ENCODE measurements at places on chromosomes 1 and 21.

- DNase-seq = no peak
- no peaks in the 10 kb centered on the region for H3K36me3 ChIP-seq
- peaks cover 71% of the 10 kb centered on the region for H3K27me3 ChIP-seq
Observed at GRCh38 chr1:208161656-208162375, 82.4 kb downstream of the PLXNA2 start.

DNA sequence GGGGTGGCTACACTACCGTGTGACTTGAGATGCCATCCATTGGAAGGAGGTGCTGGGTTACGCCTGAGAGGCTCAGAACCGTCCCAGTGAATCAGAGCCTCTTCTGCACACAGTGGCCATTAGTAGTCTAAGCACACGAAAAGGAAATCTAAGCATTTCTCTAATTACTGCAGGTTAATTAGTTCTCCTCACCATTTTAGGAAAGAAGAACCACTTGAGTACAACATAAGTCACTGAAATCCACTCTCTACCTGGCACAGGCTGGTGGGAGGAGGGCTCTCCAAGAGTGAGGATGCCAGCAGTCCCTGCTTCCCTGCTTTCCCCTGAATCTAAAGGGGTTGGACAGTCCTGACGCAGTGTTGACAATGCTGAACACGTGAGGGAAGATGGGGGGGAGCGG lies 606.3 kb downstream of the NPHP4 start:
- H3K36me3 ChIP-seq = no peaks in the 10 kb centered on the region
- no peak overlapping the region for H3K4me3 ChIP-seq
- H3K27ac ChIP-seq = no peak overlapping the region
- H3K4me1 ChIP-seq = peaks cover 3% of the 10 kb centered on the region
- H3K27me3 ChIP-seq = peaks cover 3% of the 10 kb centered on the region
- no peak for DNase-seq

DNA sequence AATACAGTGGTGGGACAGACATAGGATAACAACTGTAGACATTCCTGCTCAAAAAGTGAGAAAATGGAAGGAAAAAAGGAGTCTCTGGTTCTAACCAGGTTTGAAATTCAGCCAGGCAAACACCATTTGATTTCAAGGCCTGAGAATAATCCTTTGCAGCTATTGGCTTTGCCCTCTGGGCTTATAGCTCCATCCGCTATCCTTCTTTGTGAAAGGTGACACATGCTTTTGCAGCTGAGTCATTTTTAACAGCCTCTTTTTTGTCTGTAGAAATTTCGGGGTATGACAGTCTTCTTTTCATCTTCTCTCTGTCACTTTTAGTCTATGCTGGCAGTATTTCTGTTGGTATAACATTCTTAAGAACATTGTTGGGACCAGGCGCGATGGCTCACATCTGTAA lies 16.2 kb downstream of the SDHC start:
- DNase-seq = no peak
- no peaks in the 10 kb centered on the region for H3K4me1 ChIP-seq
- no peak overlapping the region for H3K27ac ChIP-seq

- no peaks in the 10 kb centered on the region for H3K36me3 ChIP-seq
- no peak for DNase-seq
- no peak overlapping the region for H3K27ac ChIP-seq
Observed at GRCh38 chr1:12537294-12537693, 80.7 kb downstream of the DHRS3 start.

All from DND-41 (cell line).